ENCODE measurements at places on chromosomes 7 and 10.

DNA sequence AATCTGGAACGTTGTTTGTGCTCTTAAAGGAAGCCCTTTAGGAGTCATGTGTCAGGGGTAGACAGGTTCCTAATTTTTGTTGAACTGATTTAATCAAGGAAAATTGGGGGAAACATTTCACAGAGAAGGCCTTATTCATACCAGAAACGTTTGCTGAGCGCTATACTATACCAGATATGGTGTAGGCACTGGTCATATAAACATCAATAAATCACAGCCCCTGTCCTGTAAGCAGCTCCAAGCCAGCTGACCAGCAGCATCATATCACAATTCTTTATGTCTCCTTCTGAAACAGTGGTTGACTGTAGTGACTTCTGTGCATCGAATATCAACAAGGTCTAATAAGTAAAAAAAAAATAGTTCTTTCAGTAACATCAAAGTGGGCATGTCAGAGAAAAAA is 1.1 kb downstream of the TMEM178B start:
- DNase-seq: no peak

GRCh38 chr10:80528185-80528700 is 9.5 kb upstream of the SH2D4B start:
- no peak for DNase-seq

DNA sequence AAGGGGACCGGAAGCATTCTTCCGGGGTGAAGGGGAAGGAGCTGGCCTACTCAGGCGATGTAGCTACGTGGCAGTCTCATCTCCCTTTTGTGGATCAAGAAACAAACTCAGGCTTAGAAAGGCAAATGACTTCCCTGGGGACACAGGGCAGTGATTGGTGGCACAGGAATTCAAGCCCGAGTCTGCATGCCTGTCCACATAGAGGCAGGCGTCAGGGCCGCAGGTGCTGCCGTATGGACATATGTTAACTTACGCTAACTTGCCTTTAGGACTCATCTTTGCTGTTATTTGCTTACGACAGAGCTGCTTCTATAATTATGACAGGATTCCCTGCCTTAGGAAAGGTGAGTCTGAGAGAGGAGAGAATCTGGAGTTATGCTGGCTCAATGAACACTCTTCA is 42.3 kb upstream of the KLF6 start:
- DNase-seq: no peak

GRCh38 chr10:34232481-34232880 is 582.6 kb downstream of the PARD3 start:
- DNase-seq: no peak

GRCh38 chr10:45593938-45594275 is 78.7 kb downstream of the ZFAND4 start:
- no peak for DNase-seq

DNA sequence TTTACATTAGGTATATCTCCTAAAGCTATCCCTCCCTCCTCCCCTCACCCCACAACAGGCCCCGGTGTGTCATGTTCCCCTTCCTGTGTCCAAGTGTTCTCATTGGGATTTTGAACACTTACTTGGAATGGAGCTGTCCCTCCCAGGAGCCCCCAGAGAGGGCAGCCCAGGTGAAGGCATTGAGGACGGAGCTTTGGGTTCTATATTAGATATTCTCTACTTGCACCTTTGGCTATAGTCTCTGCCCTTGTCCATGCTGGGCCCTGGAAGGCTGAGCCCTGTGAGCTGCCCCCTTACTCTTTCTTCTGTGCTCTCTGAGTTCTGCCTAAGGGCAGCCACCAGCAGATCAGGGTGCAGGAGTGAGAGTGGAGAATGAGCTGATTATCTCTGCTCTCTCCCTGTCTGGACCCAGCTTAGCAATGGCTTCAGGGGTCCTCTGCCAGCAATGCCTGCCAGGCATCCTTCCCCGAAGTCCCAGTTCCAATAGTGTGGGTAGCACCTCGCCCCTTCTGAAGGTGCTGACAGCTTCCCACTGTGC is 11.2 kb downstream of the ADRA2A start:
- no peak for DNase-seq

GRCh38 chr10:128571745-128572144 is 445.5 kb upstream of the MKI67 start:
- no peak for DNase-seq

GRCh38 chr10:22315455-22316285 is 518 bp upstream of the COMMD3 start:
- no peak for DNase-seq

GRCh38 chr10:63436225-63436624 is 29.6 kb downstream of the JMJD1C start:
- no peak for DNase-seq

GRCh38 chr10:21194510-21194993 is 297.4 kb upstream of the NEBL start:
- DNase-seq: no peak

DNA sequence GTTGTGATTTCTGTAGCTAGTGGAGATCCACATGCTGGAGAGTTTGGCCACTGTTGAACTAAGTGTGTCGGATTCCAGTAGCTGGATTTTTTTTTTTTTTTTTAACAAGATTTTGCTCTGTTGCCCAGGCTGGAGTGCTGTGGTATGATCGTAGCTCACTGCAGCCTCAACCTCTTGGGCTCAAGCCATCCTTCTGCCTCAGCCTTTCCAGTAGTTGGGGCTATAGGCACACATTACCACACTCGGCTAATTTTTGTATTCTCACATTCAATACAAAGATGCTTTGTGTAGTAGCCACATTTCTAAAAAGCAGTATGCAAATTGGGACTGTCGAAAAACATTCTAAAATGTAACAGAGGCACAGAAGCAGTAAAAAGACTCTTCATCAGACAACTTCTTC is 63.5 kb downstream of the RABGEF1 start:
- no peak for DNase-seq

DNA sequence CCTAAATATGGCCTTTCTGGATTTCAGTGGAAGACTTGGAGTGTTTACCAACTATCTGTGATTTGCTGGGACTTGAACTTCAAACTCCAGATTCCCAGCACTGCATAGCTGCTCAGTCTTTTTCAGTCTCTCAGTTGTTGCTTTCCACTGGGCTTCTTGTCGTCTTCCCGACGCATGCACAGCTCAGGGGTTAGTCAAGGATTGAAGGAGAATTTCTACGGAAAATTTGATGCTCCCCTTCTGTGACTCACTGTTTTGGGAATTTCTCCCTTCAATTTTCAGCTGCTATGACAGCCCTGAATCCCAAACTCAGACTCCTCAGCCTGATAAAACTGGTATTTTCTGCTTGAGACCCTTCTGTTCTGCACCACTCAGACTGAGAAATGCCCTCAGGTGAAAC is 91.7 kb downstream of the CYP26A1 start:
- DNase-seq: no peak

DNA sequence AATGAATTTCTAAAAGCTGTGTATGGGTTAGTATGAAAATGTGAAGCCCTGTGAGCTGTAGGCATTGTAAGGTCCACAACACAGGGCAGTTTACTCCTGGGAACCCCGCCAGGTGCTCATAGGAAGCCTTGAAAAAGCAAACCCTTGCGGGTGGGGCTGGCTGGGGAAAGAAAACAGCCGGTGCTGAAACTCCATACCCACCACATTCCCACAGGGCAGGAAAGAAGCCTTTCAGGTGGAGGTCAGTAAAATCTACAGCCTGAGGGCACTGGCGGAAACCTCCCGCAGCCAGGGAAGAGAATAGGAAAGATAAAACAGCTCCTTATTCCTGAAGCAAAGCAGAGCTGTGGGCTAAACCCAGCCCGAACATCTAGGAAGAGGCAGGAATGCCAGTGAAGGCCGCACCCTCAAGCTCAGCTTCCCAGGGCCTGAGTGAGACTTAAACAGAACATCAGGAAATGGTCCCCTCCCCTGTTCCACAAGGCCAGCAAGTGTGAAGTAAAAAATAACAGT is 34.7 kb downstream of the PODXL start:
- no peak for DNase-seq

DNA sequence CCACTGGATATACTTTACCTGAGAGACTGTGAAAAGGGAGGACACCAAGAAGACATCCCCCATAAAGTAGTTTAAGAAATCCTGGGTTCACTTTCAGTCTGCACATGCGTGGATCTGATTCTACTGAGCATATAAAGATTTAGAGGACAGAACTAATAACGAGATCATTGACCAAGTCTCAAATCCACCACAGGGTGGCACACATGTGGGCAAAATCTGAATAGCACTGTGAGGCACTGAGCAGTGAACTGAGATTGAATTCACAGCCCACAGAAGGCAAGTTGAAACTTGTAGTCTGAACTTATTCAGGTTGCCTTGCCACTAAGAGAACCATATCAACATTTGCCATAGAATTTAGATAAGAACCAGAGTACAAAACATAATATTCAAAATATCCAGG is 818.6 kb downstream of the GRID1 start:
- DNase-seq: peak; percentile 11

DNA sequence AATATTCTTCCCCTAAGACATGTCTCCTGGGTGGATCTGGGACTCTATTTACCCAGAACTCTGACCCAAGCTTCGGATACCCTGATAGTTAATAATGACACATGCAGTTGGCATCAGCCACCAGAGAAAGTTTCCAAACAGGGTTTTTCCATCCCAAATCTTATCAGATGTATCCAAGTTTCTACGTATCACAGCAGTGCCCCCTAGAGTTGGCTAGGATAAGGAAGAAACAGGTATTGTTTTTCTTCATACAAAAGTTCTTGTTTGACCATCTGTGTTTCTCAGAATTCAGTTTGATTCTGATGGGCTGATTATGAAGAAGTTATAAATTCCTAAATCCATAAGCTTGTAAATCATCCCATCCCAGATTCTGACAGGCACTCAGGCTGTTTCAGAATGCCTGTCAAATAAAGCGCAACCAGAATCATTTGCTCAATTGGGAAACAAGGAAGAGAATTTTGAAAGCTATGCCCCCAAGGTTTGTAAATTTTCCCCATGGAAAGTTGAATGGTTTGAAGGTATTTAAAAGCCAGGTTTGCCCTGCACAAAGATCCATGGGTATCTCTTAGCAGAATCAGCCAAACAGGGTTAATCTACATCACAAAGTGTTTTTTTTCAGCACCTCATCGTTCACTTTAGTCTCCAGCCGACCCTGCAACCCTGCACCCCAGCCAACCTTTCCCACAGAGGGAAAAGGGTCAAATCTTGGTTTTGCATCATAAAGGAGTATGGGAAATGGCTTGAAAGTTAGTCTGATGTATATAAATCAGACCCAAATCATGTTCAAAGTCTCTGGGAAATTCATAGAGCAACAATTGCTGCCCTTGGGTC is 47.4 kb downstream of the NRAP start:
- DNase-seq: no peak

DNA sequence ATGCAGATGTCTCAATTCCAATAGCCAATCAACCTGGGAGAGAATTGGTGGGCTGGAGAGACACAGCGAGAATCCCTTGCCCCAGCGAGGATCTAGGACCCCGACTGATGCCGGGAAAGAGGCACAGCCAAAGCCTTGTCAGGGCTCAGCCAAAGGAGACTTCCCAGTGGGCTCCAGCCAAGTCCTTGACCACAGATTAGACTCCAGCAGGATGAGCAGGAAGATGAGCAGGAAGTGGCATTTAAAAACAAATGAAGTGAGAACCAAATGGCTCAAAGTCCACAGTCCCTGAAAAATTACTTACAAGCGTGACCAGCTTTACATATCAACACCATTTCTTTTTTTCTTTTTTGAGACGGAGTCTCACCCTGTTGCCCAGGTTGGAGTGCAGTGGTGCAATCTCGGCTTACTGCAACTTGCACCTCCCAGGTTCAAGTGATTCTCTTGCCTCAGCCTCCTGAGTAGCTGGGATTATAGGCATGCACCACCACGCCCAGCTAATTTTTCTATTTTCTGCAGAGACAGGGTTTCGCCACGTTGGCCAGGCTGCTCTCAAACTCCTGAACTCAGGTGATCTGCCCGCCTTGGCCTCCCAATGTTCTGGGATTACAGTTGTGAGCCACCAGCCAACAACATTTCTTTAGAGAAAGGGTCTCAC is 40.2 kb downstream of the CTBP2 start:
- DNase-seq: no peak

GRCh38 chr7:44565097-44565794 is 8.5 kb downstream of the DDX56 start:
- peak; percentile 46 for DNase-seq

DNA sequence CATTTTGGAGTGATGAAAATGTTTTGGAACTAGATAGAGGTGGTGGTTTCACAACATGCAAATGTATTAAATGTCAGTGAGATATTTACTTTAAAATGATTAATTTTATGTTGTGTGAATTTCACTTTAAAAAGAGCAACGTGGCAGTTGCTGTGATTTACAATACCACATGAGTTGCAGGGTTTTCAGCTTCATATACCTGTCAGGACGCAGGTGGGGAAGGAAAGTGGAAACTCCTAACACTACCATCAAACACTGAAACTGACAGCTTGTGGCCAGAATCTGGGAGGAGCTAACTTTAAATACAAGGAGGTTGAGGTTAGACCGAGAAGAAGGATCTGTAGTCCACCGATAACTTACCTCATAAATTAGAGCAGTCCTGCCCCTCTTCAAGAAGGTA is 168.9 kb upstream of the TMEM72 start:
- no peak for DNase-seq

- DNase-seq: no peak
Measured at GRCh38 chr10:78336402-78336791, 302.7 kb downstream of the RPS24 start.

GRCh38 chr7:24971333-24972165 is 8.4 kb downstream of the OSBPL3 start:
- DNase-seq: no peak

- no peak for DNase-seq
Measured at GRCh38 chr10:98411768-98412167, 3.2 kb downstream of the PYROXD2 start.

- no peak for DNase-seq
Measured at GRCh38 chr10:11329062-11329673, 282.3 kb downstream of the USP6NL start.

- no peak for DNase-seq
Measured at GRCh38 chr10:16828701-16829175, 11.5 kb upstream of the RSU1 start.

GRCh38 chr7:37925620-37926019 is 5.2 kb downstream of the EPDR1 start:
- no peak for DNase-seq

GRCh38 chr10:7971949-7972348 is 82.5 kb upstream of the GATA3 start:
- no peak for DNase-seq

GRCh38 chr10:92702301-92702916 is 12.7 kb downstream of the HHEX start:
- no peak for DNase-seq

DNA sequence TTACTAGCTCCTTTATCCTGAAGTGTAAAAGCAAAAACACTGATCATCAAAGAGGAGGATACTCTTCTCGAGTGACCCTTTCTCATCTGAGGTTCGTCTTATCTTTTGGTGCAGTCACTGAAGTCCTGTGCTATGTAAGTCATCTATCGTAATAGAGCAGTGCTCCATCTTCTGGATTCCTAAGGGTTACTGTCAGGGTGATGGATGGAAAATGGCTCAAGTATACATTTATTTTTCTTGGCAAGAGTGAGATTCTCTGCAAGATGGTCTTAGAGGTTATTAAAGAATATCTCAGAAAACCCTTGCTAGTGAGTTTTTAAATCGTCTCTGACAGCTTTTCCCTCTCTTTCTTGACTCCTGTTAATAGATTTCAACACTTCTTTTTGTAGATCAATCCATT is 12.4 kb downstream of the PRKG1 start:
- no peak for DNase-seq

- DNase-seq: peak; percentile 55
Measured at GRCh38 chr10:43202224-43202656, 64.0 kb downstream of the CSGALNACT2 start.

- DNase-seq: no peak
Measured at GRCh38 chr10:53453196-53453595, 680.6 kb upstream of the MBL2 start.

Data from effector memory CD8-positive, alpha-beta T cell (primary cell).